ENCODE measurements at places on chromosomes 1 and 21.

DNA sequence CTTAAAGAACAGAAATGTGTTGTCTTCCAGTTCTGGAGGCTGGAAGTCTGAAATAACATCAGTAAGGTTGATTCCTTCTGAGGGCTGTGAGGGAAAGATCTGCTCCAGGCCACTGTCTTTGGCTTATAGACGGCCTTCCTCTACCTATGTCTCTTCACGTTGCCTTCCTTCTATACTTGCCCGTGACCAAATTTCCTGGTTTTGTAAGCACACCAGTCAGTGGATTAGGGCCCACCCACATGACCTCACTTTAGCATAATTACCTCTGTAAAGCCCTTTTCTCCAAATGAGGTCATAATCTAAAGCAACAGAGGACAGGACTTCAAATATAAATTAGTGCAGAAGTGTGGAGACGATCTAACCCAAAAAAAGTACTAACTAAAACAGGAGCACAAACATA, 231.6 kb downstream of the NRIP1 start:
- DNase-seq, result no peak

GRCh38 chr1:213122514-213122929, 71.5 kb downstream of the RPS6KC1 start:
- DNase-seq, result no peak

GRCh38 chr1:117682372-117682771, 76.5 kb downstream of the TENT5C start:
- no peak for DNase-seq

DNA sequence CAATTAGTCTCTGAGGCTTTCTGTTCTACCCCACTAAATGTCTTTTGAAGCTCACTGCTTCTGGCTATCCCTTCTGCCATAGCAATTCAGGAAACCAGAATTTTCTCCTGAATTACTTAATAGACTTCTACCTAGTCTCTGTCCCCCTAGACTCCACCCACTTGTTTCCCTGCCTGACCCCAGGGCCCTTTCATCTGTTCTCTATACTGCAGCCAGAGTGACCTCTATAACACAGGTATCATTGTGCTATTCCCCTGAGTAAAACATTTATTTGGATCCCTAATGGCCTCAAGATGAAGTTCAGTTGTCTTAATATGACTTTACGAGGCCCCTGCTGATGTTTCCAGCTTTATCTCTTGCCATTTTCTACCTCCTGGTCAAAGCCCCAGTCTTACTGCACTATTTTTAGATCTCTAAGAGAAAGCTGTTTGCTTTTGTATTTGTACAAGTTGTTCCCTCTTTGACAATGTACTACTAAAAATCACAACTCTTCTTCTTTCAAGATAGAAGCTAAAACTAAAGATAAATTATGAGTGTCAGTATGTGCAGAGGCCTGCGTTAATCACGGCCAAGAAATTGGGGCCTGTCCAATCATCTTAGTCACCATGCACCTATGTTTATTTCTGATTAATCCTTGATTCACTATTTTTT, 54.5 kb downstream of the ATP1B1 start:
- peak; percentile 40 for DNase-seq

GRCh38 chr1:25338986-25339385, 852 bp downstream of the TMEM50A start:
- no peak for DNase-seq

- no peak for DNase-seq
Observed at GRCh38 chr1:224719716-224720115, 103.6 kb downstream of the CNIH3 start.
